Activated CD4-positive, alpha-beta T cell treated with anti-CD3 and anti-CD28 coated beads for 24 hours (primary cell): ENCODE measurements at places on chromosomes 6 and 20.

- DNase-seq = no peak
Observed at GRCh38 chr6:45697605-45698004, 318.1 kb downstream of the CLIC5 start.

DNA sequence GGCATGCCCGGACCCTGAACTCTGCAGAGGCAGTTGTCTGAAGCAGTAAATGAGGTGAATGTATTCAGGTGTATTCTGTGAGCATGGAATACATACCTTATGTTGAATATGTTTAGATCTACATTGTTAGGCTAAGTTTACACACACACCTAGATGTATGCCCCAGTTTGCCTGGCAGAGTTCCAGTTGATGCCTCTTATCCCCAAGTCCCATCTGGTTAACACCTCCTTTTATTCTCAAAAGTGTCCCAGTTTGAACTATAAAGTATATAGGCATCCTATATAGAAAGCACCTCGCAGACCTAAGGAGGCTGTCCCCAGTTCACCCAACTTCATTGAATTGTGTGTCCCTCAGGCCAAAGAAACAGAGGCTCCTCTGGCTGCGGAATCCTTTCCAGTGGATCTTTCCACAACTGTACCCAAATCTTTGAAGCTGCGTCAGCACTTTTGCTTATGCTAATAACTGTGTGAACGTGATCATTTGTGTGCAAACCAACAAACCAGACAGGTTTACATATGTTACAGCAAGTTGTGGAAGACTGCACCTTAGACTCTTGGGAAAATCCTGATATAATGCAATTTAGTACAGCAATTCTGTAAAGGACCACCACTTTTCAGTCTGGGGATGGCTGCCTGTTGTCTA lies 4.8 kb upstream of the DHX35 start:
- no peak for DNase-seq

DNA sequence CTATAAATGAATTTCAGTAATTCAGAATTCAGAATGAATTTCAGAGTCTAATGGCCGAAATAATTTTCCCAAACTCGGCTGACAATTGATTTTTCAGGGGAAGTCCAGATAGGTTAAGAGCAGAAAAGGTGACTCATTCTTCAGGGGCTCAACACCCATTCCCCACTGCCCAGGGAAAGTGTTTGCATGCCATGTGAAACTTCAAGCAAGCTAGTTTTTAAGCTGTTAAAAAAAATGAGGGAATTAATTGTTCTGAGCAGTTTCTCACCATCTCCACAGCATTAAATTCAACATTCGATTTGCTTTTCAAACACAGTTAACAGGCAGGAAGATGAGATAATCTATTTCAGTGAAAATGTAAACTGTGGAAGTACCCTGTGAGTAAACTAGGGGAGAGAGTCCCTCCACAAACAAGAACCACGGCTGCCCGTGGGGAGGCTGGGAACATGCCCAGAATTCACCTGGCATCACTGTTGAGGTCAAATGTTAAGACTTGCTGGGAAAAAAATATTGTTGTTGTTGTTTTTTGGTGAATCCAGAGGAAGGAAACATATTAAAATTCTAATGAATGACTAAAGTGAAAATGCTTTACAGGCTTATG lies 650.8 kb upstream of the AGPAT4 start:
- no peak for DNase-seq

DNA sequence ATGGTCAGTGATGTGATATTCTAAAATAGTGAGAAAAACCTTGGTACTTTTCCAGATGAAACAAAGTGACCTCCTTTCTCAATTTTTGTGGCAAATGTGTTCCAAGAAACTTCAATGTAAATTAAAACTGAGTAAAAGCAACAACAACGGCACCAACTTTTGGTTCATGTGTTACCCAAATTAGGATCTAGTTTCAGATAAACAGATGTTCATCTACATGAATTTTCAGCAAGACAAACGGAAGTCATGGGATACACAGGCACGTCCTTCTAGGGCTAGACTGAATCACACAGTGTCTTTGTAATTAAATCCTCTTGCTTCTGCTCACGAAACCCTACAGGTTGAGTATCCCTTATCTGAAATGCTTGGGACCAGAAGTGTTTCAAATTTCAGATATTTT lies 915.2 kb downstream of the TFAP2A start:
- DNase-seq = no peak

DNA sequence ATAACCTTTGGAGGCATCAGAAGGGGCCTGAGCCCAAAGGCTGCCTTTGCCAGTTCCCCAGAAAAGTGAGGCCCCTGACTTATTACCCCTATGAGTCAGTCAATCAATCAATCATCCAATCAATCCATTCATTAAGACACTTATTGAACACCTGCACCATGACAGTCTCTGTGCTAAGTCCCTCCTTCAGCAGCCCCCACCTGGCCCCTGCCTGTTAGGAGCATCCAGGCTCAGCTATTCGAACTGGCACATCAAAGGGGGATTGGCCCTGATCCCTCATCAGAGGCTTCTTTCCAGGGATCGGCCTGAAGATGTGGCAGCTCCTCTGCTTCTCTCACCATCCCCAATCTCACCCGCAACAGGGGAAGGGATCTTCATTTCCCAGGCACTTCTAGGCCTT lies 27.7 kb upstream of the VEGFA start:
- DNase-seq = no peak

- no peak for DNase-seq
Observed at GRCh38 chr6:100627911-100628758, 163.4 kb upstream of the SIM1 start.

DNA sequence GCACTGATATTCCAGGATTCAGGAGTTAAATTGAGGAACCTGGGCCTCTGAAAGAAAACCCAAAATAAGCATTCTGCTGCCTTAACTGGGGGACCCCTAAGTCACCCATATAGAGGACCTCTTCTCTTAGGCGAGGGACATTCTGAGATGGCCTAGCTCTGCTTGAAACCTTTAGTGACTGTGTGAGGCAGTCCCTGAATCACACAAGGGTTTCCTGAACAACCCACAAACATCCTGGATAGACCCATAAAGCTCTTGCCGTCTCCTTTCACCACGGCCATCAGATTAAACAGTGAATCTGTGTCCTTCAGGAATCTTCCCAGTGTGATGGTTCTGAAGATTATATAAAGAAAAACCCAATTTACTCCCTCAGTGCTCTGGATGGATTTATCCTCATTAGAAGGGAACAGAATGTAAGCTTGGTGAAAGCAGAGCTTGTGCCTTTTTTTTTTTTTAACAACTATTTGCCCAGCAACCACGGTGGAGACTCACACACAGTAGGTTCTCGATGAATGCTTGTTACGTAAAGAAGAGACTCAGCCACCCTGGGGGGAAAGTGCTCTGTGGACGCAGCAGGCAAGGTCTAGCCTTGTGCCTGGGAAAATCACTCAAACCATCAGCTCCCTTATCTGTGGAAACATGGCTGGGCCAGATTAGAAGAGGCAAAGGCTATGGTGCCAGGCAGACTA lies 39.1 kb upstream of the SIRPG start:
- no peak for DNase-seq

GRCh38 chr6:21918041-21918440 lies 324.5 kb downstream of the SOX4 start:
- DNase-seq = no peak

GRCh38 chr20:38211200-38212097 lies 46.4 kb upstream of the TGM2 start:
- DNase-seq = no peak

GRCh38 chr20:16405254-16405653 lies 168.0 kb downstream of the KIF16B start:
- no peak for DNase-seq

- no peak for DNase-seq
Observed at GRCh38 chr6:166758136-166758704, 131.2 kb upstream of the RPS6KA2 start.

GRCh38 chr6:18395856-18396197 lies 8.7 kb downstream of the RNF144B start:
- no peak for DNase-seq

DNA sequence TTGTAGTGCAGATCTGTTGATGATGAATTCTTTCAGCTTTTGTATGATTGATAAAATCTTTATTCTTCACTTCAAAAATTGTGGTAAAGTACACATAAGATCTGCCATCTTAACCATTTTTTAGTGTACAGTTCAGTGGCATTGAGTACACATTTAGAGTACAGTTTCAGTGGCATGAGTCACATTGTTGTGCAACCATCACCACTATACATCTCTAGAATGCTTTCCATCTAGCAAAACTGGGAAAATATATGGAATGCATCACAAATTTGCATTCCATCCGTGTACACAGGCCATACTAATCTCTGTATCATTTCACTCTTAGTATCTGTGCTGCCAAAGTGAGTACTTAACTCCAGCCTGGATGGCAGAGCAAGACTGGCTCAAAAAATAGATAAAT lies 28.7 kb downstream of the SIRPD start:
- no peak for DNase-seq

DNA sequence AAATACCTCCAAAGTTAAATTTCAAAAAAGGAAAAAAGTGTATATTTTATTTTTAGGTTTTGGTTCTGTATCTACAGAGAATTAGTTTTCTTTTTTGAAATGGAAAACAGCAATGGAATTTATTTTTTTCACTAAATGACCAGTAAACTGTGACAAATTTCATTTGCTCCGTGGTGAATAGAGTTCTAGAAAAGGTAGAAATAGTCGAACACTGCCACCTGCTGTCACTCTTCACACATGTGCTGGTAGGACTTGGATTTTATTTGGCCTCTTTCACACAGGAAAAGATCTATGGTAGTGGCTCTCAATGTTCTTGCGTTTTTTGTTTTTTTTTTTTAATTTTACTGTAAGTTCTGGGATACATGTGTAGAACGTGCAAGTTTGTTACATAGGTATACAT lies 312.5 kb downstream of the EYA4 start:
- no peak for DNase-seq

DNA sequence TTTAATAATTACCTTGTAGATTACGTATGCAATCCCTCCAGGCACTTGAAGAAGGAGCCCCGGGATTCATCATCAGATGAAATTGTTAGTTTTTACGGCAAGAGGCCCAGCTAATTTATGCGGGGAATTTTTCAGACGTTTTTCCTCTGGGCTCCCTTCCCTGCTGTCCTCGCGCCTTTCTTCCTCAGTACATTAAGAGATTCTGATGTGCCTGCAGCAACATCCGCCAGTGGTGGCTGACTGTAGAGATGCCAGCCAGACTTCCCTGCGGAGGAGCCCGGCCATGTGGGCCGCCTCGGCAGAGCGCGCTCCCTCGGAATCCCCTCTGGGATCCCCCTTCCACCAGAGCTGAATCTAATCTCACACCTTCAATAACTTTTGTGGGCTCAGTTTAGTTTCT lies 46.4 kb upstream of the POU3F2 start:
- no peak for DNase-seq

GRCh38 chr6:42532038-42532669 lies 31.7 kb upstream of the UBR2 start:
- no peak for DNase-seq

- no peak for DNase-seq
Observed at GRCh38 chr6:5898563-5898962, 108.2 kb downstream of the NRN1 start.

GRCh38 chr6:42555477-42556457 lies 8.1 kb upstream of the UBR2 start:
- DNase-seq = no peak

DNA sequence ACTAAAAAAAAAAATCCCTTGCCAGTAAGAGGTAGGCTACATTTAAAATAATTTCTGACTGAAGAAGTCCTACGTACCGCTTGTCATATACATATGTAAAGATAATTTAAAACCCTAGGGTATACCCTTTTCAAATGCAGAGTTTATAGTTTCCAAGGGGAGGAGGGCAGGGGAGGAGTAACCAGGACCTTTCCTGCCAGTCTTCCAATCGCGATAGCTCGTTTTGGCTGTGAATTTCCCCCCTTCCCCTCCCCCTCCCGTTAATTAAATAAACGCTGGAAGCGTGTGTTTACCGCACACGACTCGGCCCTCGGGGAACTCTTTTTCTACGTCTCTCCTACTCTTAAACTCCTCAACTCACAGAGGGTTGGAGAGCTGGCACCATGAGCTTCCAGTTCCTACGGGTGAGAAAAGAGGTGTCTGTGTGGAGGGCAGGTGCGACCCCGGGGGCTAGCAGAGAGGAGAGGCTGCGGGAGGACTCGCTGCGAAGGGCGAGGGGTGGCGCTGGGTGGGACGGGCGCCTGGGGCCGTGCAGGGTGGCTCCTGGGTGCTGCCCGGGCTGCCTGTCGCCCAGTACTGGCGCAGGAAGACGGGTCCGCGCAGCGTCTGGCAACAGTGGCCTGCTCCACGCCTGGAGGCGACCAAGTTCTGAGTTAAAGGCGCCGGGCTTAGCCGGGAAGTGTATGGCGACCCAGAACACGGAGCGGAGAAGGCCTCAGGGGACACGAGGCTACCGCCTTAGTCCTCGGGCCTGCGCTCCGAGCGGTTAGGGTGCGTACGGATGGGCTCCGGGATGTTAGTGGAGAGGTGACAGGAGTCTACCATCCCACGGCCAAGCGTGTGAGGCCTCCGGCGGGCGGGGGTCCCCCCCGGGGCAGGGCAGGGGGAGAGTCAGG lies 4.1 kb upstream of the TFAP2C start:
- no peak for DNase-seq

DNA sequence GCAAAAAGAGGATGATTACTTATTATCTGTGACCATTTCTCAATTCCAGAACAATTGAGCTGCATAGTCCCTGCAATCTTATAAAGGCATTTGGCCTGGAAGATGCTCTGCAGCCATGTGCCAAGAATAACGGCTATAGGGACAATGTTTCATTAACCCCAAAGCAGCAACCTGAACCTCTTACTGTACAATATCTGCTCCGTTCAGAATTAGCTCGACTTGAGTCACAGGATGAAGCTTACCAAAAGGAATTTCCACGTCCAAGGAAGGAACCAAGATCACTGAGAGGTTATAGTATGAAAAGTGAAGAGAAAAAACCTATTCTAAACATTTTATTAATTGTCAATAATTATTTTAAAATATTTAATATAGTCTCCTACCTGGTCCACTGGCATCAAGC lies 167.3 kb upstream of the GMDS start:
- no peak for DNase-seq

GRCh38 chr6:157185986-157186385 lies 137.3 kb downstream of the TMEM242 start:
- DNase-seq = no peak

GRCh38 chr6:57469072-57469471 lies 151.6 kb downstream of the PRIM2 start:
- DNase-seq = no peak

- DNase-seq = no peak
Observed at GRCh38 chr6:161701056-161701455, 427.2 kb upstream of the AGPAT4 start.

- DNase-seq = no peak
Observed at GRCh38 chr20:36688630-36689029, 42.6 kb upstream of the SLA2 start.

DNA sequence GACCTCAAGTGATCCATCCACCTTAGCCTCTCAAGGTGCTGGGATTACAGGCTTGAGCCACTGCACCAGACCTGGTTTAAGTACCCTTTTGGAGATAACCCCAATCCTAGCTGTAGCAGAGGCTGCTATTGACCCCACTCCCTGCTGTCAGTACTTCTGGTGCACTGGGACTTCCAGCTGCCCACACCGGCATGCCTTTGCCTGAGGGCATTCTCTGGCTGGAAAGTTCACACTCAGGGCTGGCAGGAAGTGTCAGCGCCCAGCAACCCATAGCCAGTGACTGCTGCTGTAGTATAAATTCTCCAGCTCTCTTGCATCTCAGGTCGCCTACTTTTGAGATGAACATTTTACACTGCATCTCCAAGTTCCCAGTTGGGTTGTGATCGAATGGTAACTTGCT lies 75.3 kb downstream of the UTRN start:
- DNase-seq = no peak
